ENCODE measurements at places on chromosomes 1 and 21.

GRCh38 chr1:226654668-226655055 is 84.4 kb downstream of the ITPKB start:
- DNase-seq = no peak

DNA sequence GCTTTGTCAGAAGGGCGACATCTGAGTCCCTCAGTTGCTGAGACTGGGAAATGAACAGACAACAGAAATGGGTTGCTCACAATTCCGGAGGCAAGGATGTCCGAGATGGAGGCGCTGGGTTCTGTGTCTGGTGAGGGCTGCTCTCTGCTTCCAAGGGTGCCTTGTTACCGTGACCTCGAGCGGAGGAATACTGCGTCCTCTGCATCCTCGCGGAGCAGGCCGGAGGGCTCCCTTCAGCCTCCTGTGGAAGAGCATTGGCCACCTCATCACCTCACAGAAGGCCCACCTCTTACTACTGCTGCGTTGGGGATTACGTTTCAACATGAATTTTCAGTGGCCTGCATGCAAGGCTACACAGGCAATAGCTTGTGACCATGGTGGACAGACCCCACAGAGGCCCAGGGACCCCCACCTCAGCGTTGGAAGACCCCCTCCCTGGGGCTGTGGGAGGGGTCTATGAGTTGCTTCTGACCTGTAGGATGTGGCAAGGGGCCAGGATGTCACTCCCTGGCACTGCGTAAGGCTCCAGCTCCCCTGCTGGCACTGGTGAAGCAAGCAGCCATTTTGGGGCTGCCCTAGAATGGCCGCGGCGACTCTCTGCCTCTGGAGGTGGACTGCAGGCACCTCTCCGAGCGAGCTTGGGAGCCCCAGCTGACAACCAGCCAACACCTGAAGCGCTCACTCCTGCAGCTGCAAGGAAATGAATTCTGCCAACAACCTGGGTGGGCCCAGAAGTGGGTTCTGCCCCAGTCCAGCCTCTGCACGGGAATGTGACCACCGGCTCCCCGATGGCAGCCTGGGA is 36.3 kb upstream of the COL6A1 start:
- DNase-seq = no peak

GRCh38 chr1:93613898-93614297 is 67.7 kb downstream of the BCAR3 start:
- DNase-seq = peak; percentile 51

GRCh38 chr1:193211539-193211938 is 25.1 kb upstream of the B3GALT2 start:
- peak; percentile 74 for DNase-seq

- DNase-seq = no peak
Measured at GRCh38 chr1:204703268-204703664, 17.7 kb upstream of the LRRN2 start.

DNA sequence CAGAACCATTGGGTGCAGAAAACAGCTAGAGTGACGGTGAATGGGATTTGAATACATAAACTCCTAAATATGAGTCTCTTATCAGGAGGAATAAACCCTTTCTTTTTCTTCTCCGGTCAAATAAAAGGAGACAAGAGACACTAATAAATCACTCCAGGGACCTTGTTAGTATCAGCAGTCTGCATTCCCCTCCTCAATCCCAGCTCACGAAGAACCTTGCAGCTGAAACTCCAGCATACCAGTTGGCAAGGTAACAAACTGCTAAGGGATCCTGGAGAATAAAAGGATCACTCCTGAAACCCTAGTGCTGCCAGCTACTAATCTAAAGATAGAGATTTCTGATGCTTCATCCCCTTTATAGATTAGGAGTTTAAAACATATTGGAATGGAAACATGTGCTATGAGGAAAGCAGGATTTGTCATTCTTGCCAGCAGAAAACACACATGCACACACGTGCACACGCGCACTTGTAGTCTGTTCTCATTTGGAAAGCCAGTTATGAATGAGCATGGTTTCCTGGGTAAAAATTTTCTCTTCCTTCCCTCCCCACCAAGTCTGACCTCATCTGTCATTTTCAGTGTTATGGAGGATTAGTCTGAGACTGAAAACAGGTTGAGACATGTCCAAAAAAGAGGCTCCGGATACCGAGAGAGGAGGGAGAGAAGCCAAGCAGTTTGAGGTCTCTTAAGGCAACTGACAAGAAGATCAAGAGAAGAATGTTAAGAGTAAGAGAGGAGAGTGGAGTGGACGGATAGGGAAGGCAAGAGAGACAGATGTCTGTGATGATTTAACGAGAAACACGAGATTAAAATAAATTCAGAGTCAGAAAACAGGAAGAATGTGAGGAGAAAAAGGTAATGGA is 10.9 kb downstream of the IER5 start:
- peak; percentile 90 for DNase-seq

GRCh38 chr1:37497832-37498231 is 16.7 kb downstream of the MEAF6 start:
- DNase-seq = no peak

DNA sequence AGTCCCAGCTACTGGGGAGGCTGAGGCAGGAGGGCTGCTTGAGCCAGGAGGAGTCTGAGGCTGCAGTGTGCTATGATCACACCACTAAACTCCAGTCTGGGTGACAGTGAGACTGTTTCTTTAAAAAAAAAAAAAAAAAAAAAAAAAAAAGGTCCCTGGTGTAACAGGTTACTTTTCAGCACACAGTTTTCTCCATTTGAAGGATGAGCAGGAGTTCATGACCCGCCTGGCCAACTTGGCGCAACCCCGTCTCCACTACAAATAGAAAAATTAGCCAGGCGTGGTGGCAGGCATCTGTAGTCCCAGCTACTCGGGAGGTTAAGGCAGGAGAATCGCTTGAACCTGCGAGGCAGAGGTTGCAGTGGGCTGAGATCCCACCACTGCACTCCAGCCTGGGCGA is 12.4 kb downstream of the HNRNPR start:
- no peak for DNase-seq

DNA sequence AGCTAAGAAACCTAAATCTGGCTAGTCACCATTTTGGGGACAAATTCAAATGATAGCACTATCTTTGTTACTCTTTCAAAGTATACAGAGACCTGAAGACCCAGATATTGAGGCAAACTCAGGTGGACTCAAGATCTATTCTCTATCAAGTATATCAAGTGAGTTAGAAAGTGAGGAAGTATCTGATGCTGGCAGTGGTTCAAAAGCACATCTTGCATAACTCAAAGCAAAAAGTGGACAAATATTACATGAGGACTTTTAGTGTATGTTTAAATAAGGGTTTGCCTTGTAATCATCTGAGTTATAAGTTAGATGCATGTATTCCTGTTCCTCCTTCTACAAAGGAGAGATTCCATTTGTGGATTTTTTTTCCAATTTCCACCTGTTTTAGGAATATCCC is 338.4 kb downstream of the DISC1 start:
- DNase-seq = no peak

- no peak for DNase-seq
Measured at GRCh38 chr1:170241266-170241851, 95.6 kb downstream of the NTMT2 start.

- DNase-seq = peak; percentile 17
Measured at GRCh38 chr1:40897513-40897912, 35.4 kb upstream of the CITED4 start.

GRCh38 chr1:227773558-227773957 is 38.3 kb downstream of the SNAP47 start:
- DNase-seq = no peak

GRCh38 chr1:87880764-87881163 is 552.1 kb downstream of the LMO4 start:
- DNase-seq = peak; percentile 29

- DNase-seq = no peak
Measured at GRCh38 chr1:6075748-6076147, 30.1 kb downstream of the KCNAB2 start.

- DNase-seq = peak; percentile 55
Measured at GRCh38 chr21:37145635-37146111, 72.6 kb downstream of the TTC3 start.

DNA sequence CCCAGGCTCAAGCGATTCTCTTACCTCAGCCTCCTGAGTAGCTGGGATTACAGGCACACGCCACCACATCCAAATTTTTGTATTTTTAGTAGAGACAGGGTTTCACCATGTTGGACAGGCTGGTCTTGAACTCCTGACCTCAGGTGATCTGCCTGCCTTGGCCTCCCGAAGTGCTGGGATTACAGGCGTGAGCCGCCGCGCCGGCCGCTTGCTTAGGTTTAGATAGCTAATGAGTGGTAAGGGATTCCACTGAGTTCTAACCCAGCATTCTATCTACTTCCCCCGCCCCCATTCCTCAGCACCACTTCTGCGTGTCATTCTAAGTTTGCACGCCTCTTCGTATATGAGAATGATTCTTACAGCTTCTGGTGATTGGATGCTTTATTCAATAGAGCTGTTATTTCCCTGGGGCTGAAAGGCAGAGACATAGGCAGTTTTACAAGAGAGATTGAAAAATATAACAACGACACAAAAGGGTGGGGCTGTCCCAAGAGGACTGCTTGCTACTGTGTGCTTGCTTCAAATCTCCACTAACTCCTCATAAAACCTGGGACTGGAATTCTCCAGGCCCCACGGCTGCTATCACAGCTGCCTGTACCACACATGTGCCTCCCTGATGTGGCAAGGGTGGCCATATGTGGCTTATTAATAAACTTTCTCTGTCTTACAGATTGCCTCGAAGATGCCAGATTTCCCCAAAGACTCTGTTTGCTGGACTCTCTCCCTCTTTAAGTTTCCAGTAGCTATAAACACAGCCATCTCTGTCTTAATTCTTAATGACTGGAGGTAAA is 23.7 kb upstream of the GREM2 start:
- DNase-seq = no peak

- DNase-seq = no peak
Measured at GRCh38 chr21:27421654-27422053, 454.8 kb upstream of the ADAMTS5 start.

DNA sequence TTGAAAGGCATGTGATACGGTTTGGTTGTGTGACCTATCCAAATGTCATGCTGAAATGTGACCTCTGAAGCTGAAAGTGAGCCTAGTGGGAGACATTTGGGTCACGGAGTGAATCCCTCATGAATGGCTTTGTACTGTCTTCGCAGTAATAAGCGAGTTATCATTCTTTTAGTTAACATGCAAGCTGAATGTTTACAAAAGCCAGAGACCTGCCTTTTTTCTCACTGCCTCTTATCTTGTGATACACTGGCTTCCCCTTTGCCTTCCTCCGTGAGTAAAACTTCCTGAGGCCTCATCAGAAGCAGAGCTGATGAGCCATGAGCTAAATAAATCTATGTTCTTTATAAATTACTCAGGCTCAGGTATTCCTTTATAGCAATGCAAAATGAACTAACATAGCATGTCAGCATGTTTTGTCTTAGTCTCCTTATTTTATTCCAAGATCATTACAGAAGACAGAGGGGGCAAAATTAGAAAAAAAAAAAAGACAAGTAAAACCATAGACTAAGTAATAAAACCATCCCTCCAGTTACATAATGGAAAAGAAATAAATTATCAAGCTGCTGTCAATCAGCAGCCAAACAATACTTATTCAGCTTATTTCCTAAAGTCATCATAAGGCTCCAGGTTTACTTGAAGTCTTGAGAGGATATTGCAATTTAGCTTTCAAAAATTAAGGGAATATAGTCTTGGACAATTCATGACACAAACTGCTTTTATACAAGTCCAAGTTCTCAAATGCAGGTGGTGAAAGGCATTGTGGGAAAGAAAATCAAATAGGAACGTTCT is 12.1 kb downstream of the RGS18 start:
- no peak for DNase-seq

DNA sequence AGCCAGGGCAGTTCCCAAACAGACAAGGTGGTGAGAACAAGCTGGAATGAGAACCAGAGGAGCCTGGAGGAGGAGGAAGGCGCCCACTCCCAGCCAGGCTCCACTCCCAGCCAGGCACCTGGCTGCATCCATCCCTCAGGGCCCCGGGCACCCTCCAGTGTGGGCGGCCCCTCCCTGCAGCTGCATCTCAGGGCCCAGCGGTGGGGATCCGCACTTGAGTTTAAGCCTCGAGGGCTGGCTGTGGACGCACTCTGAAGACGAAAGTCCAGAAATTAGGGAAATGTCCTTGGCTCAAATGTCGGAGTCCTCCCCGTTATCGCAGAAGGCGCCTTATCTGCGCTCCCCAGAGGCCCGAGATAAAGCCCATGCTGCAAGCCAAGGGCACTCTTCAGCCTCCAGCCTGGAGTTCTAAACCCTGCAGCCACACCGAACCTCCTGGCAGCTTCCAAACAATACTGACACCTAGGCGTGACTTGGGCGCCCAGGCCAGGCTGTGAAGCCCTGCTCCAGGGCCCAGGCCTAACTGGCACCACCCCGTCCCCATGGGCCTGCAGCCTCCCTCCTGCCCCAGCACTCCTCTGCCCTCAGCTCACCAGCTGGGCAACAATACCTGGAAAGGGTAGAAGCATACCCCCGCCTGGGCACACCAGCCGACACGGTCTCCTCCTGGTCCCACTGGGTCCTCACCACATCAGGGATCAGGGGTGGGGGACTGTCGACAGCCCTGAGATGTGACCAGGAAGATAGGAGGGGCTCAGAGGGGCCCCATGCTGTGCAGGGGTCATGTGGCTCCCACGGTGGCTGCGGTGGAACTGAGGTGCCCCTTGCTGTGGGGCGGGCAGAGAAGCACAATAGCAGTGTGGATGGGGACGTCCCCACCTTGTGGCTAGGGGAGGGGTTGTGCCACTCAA is 184.8 kb upstream of the VAMP3 start:
- no peak for DNase-seq

GRCh38 chr1:218503102-218503501 is 158.0 kb downstream of the TGFB2 start:
- DNase-seq = no peak

Measured in fibroblast of skin of abdomen (primary cell).